ENCODE measurements at places on chromosomes 4 and X. TPM values are rescaled to one million over a fixed set of nuclear protein-coding genes. Genes with fewer than 3 reads are reported as not detected.
A peak's percentile ranks its signal among the peaks of the same experiment; 100 is the strongest.

- DNase-seq = no peak
Measured at GRCh38 chrX:4182408-4182806, 469.0 kb upstream of the PRKX start.

GRCh38 chr4:3521621-3522325 is 10.4 kb downstream of the LRPAP1 start:
- no peak for DNase-seq

DNA sequence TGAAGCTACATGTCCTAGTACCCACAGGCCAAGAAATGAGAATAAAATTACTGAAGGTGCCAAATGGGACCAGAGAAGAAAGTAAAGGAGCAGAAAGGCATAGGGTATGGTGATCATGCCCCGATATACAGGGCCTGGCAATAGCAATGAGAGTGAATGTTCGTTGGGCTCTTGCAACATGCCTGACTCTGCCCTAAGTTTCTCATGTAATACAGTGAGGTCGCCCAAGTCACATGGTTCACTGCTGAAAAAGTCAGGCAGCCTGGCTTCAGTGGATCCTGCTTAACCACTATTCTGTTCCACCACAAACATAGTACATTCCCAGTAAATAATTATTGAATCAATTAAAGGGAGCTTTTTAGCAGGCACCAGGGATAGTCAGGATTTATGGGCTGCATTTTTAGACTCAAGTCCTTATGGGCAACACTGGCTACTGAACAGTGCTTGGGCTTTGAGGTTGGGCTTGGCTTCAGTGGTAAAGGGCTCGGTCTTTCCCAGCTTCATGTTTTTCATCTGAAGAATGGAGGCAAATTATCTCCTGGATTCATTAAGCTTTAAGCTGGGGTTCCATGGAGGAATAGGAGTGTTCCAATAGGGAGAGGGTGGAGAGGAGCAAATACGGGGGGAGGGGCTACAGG is 67.1 kb upstream of the ZNF518B start:
- no peak for DNase-seq

GRCh38 chr4:24896977-24897376 is 15.9 kb downstream of the CCDC149 start:
- no peak for DNase-seq

DNA sequence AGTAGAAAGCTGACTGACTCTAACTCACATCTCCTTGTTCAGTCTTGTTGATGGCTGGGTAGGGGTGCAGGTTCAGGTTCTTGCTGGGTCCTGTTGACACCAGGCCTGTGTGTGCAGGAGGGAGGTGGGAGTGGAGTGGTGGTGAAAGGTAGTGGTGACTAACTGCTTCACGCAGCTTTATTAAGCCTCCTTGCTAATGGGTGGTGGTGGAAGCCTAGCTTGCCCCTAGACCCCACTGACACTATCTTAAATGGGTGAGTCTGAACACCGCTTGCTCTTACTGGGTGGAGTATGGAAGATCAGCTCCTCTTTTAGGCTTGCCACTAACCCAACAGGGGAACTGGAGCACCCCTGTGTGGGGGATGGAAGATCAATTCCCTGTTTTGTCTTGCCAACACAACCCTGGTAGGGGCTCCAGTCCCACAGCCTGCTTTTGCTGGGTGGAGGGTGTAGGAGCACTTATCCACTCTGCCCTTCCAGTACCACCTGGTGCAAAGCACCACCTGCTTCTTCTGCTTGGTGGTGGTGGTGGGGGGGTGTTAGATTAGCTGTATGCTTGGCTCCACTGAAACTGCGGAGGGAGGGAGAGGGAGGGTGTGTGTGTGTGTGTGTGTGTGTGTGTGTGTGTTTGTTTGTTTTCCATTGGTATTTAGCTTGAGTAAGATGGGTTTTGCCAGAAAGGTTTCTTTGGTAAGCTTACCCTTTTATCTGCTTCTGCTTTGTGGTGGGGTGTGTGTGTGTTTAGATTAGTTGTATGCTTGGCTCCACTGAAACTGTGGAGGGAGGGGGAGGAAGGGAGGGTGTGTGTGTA is 25.6 kb downstream of the KDM6A start:
- DNase-seq = no peak

DNA sequence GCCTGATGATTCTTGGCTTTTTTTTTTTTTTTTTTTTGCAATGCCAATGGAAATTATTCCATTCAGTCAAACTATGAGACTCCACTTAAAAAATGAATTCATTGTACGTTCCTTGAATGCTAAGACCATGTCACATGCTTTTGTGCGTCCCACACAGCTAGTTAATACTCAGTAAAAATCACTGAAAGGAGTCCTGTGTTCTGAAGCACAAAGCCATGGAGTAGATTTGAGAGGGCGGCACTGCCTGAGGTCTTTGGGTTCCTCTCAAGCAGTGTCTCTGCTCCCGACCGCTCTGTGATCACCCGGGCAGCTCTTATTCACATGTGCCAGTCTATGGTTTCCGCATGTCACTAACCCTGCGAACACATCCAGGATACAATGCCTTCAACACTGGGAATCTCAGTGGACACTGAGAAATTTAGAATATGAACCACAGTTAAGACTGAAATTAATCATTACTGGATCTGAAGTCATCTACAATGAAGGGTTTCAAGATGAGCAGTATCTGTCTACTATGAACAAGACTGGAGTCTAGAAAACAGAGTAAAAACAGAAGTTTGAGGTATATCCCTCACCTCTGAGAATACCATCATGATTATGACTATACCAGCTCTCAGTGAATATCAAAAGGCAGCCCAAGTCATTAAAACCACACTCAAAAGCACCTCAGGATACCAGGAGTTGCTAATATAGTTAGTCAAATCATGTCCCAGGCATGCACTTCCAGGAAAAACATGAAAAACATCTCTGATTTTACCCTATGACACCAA is 193.0 kb downstream of the MGST2 start:
- DNase-seq = no peak

DNA sequence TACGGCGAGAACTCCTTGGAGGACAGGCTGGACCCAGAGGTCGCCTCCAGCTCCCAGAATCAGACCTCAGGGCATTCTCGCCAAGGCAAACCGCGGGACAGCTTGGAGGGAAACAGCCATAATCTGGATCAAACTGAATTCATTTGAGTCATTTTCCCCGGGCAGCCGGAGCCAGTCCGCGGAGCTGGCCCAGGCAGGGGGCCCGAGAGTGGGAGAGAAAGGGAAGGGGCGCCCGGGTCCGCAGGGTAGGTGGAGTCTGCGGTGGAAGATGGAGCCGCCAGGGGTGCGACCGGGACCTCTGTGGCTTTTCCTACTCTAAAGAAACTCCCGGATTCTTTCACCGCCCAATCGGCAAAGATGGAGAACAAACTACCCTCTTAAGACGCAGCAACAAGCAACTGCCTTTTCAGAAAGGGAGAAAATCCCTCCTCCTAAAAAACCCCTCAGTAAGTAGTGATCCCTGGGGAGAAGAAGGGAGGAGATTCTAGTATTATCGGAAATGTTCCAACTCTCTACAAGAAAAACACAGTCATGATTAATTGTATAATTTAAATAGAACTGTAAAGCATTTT is 5.2 kb downstream of the NKX3-2 start:
- DNase-seq = no peak

- no peak for DNase-seq
Measured at GRCh38 chr4:98639108-98639507, 19.3 kb downstream of the TSPAN5 start.

- no peak for DNase-seq
Measured at GRCh38 chr4:106595906-106596305, 227.3 kb upstream of the GIMD1 start.

GRCh38 chr4:79923281-79923680 is 149.7 kb downstream of the ANTXR2 start:
- DNase-seq = no peak

- no peak for DNase-seq
Measured at GRCh38 chr4:110484767-110485166, 8.8 kb downstream of the ENPEP start.

DNA sequence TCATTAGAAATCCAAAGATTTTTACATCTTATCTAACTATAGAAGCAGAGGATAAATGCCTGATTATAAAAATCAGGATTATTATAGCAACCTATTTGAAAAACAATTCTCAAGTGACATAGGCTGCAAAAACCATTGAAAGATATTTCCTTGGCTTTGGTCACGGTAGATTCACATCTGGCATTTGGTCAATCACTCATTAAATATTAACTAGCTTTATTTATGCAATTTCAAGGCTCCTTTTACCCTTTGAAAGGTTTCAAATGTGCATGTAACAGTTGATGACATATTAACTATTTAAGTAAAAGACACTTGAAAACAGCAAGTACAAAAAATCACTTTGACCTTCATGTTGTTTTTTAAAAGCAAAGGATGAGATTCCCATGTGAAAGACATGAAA is 98.1 kb downstream of the MMRN1 start:
- no peak for DNase-seq

DNA sequence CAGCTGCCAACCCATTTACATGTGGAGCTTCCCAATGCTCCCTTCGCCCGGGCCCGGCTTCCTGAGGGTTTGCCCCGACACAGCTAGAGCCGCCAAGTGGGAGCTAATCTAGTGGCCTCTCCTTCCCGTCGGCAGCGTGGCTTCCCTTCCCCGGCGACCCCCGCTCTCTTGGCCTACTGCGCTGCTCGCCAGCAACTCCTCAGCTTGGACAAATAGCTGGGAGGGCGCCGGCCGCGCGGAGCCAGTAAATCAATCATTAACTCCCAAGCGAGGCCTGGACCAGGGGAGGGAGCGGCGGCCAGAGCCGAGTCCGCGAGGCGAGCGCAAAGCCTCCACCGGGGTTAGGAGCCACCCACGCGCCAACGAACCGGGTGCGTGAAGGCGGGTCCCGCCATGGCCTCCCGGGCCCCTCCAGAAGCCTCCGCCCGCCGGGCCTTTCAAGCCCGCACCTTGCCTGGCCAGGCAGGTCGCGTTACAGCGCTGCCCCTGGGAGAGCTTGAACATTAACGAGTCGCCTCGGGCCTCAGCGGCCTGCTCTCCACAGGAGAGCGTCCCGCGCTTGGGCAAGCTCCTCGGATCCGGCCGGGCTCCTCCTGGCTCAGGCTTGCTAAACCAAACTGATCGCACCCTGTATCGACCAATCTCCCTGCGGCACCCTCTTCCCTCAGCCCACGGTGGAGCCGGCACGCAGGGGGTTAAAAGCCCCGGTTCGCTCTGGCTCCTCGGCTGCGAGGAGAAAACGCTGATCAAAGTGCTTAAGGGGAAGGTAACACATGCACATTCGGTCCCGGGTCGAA is 10.6 kb upstream of the BCOR start:
- DNase-seq = peak; percentile 87

DNA sequence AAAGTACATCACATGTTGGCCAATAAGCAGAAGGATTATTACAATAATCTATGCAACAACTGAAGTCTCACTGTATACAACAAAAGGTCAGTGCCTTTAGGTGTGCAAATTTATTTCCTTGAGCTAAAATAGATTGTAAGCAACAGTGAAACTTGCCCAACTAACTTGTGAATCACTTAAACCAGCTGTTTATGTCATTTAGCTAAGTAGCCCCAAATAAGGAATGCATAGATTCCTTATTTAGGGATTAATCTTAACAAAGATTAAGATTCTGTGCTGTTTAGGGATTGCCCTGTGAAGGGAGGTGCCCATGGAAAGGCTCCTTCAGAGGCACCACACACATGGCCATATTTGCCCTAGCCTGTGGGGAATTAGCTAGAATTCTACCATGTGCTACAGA is 168.6 kb downstream of the MAML3 start:
- DNase-seq = no peak

GRCh38 chr4:99024481-99025275 is 29.2 kb downstream of the METAP1 start:
- no peak for DNase-seq

DNA sequence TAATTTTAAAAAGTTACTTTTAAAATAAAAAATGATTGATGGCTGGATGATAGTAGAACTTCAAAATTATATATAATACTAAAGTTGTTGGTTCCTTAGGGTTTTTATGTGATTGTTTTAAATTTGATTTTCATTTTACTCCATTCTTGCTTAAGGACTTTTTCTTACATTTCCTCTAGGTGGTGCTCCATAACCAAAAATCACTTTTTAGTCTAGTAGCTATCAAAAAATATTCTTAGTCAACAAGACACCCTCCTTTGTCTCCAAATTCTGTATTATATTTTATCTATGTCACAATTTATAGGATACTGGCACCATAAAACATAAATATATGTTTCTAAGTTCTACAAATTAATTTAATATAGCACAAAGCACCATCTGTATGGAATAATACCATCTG is 67.2 kb upstream of the BRWD3 start:
- DNase-seq = no peak

DNA sequence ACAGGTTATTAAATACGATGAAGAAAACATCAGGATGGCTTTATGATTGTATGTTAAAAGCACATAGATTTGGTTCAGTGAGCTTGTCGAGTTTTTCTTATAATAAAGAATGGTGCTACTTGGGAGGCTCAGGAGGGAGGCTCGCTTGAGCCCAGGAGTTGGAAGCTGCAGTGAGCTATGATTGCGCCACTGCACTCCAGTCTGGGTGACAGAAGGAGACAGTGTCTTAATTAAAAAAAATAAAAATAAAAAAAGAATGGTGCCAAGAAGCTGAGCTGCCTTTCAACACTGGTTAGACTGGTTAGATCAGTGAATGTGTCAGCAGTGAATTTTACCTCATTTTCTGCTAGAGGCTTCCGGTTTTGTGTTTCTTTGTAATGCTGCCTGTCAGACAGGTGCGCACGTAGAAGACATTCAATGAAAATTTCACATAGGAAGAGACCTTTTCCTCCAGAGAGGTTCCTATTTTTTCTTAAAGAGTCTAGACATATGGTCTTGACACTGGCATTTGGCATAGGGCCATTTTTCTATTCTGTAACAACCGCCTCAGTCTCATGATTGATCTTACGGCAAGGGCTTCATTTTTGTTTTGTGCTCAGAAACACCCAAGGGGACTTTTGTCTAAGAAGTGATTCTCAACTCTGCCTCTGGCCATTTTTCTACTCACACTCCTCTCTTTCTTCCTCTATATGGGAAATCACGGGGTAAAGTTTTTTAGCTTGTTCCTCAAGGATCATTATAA is 15.0 kb upstream of the ARSF start:
- no peak for DNase-seq

The SUPT20HL1 gene
- 0.15 TPM for total RNA-seq

The HS3ST1 gene
- total RNA-seq = 4.2 TPM

The GUCY1B1 gene
- total RNA-seq = 26.4 TPM

The TMEM144 gene
- total RNA-seq = 18.9 TPM

The GLRA2 gene
- total RNA-seq = not detected

The CT45A10 gene
- total RNA-seq = not detected

The DACH2 gene
- not detected for total RNA-seq

The F8A2 gene
- not detected for total RNA-seq

The TRMT2B gene
- 15.1 TPM for total RNA-seq

The PDCL2 gene
- total RNA-seq = not detected

The ADAMTS3 gene
- total RNA-seq = 5.9 TPM

The ADD1 gene
- 351 TPM for total RNA-seq

The SPARCL1 gene
- total RNA-seq = 1,343 TPM

The TEX28 gene
- total RNA-seq = not detected

The HSPA4L gene
- 17.7 TPM for total RNA-seq

The C4orf50 gene
- 0.03 TPM for total RNA-seq

The SPACA5 gene
- not detected for total RNA-seq

The UCP1 gene
- not detected for total RNA-seq

All from aorta (tissue), 5 donors.